ENCODE measurements at places on chromosomes 16 and 17.

- no peak for DNase-seq
Observed at GRCh38 chr17:15453246-15453645, 14.2 kb downstream of the CDRT4 start.

DNA sequence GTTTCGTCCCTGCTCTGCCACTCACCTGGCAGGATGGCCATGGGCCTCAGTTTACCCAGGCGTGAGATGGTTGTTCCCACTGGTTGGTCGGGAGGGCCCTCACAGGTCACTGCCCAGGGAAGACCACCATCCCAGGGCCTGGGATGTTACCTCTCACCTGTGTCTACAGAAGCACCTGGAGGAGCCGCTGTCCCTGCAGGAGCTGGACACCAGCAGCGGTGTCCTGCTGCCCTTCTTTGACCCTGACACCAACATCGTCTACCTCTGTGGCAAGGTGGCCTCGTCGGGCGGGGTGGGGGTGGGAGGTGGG, 4.1 kb downstream of the CORO1A start:
- DNase-seq = no peak

GRCh38 chr16:56013962-56014552, 138.9 kb upstream of the CES5A start:
- DNase-seq = peak; percentile 33

DNA sequence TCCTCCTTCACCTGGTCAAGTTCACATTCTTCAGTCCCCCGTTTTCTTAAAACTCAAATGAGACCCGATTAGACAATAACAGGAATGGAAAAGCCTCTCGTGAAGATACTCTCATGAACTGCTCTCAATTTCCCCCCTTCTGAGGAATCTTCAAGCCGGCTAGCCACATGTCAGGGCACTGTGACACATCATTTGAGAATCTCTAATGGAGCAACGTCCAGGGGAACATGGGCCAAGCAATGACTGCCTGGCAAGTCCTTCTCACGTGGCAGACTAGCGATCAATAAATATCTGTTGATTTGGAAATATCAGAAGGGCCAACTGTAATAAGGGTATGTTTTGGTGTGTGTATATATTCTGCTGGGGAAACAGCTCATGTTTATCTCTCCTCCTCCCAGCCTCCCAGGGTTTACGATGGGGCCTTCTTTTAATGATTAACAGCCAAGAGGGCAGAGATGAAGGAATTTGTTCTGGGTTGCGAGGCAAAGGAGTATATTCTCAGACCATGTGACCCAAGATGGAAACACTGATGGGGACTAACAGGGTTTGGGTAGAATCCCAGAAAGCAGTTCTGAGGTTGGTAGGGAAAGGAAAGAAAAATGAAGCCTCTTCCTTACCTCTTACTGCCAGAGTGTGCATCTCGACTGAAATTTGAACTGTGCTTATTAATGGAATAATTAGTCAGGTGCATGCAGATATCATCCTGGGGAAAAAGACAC, 21.4 kb downstream of the TTLL6 start:
- no peak for DNase-seq

DNA sequence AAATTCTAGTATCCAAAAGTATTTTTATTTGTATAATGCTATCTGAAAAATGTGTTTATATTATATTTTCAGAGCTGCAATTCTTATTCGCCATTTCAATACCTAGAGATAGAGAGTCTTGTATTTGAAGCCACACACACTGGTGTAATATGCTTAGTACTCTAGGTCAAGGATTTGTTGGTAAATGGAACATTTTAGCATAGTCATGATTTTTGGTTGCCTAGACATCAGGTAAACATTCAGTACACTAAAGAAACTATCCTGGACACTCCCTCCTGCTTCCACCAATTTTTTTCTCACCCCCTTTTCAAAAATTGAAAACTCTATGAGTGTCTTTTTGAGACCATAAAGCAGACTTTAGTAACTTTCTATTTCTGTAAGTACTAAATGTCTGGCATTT, 20.8 kb downstream of the ABHD15 start:
- DNase-seq = no peak

- no peak for DNase-seq
Observed at GRCh38 chr17:47907932-47908562, 12.0 kb downstream of the SP2 start.

- DNase-seq = no peak
Observed at GRCh38 chr16:89720551-89720812, 216 bp downstream of the VPS9D1 start.

DNA sequence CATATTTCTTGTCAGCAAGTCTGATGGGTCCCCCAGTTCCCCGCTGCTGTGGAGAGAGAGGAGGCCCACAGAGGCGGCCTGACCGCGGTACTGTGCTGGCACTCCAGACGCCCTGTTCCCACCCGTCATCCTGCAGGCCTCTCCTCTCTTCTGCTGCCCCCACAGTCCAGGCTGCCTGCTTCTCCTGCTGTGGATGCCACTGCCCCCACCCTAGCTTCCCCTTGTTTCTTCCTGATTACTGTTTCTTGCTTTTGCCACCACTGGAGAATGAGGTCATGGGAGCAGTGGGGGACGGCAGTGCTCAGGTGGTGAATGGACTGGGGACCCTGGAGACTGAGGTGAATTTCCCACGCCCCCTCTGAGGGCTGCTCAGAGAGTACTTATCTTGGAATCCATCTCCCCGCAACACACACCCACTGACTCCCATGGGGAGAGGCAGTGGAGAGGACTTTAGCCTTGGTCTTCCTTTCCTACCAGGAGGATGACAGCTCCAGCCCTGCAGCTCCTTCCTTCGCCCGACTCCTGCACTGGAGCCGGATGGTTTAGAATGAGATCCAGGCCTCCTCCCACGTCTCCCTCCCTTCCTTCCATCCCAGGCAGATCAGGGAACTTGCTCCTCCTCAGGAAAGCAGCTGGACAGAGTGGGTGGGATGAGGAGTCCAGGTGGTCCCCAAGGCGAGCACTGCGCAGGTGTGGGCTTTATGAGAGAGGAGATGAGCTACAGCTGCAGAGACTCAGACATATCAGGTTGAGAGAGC, 60.4 kb downstream of the PLXDC1 start:
- DNase-seq = no peak

- DNase-seq = no peak
Observed at GRCh38 chr17:7477392-7478275, 1.8 kb downstream of the ZBTB4 start.
